ENCODE measurements at places on chromosomes 2 and 18. TPM values are rescaled to one million over a fixed set of nuclear protein-coding genes. Genes with fewer than 3 reads are reported as not detected.

Gene CREG2
- polyA plus RNA-seq, result 3.8 TPM

Gene KIF5C
- polyA plus RNA-seq, result not detected

DNA sequence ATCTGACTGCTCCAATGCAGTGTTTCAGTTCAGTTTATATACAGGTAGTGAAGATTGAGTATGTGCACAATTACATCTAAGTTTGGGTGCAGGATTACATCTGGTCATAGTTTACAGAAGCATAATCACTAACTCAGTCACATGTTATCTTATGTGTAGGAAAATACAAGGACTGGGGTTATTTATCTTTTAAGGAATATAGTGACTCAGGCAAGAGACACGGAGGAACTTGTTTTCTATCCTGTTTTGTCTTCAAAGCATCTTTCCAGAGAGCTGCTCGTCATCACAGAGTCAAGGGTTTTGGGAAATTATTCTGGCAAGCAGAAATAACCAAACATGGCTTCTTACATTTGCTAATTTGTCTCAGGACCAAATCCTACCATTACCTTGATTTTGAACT lies 1371.5 kb upstream of the TMEFF2 start:
- DNase-seq, result no peak

- no peak for DNase-seq
Measured at GRCh38 chr2:156398176-156398575, 38.0 kb upstream of the GPD2 start.

DNA sequence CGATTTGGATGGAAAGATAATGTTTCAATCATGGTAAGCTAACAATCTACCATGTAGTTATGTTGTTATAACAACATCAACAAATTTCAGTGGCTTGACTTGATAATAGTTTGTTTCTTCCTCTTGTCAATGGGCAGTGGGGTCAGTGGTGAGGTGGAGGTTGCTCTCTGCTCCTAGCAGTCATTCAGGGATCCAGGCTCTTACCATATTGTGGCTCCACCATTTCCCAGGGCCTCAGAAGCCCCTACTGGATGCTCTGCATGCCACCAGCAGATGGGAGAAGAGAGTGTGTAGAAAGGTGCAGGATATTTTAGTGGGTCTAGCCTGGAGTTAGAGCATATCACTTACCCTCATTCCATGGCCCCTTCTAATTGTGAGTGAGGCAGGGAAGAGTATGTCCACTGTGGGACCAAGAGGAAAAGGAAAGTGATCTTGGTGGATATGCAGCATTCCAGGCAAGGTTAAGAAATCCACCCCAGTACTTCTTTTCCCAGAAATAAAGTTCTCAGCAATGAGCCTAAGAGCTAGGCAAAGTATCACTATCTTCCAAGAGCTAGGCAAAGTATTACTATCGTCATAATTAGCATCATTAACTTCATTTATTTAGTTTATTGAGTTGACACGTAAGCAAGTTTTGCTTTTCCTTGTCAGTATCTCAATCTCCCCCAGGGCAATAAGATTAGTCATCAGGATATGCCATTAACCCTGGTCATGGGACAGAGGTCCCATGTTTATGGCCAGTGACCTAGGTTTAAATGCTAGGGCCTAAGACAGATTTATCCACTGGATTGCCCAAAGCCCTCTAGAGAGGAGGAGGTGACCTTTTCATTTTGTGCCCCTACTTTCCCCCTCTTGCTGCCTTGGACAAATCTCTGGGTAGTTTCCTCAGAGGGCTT lies 4.2 kb upstream of the IWS1 start:
- DNase-seq, result no peak

DNA sequence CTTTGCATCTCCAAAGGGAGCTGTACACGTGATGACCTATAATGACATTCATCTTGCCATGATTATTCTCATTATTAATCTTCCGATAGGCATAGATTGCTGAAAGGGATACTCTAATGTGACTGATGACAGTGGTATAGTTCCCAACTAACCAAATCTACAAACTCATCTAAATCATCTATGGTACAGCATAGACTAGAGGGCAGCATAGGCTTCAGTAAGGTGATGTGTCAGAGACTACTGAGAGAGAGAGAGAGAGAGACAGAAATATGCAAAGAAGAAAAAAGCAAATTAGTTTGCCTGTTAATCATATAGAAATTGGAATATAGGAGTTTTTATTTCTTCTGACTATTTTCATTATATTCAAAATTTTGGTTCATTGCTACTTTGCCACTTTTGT lies 89.3 kb downstream of the CSRNP3 start:
- no peak for DNase-seq

- DNase-seq, result no peak
Measured at GRCh38 chr2:235996419-235996818, 171.8 kb downstream of the GBX2 start.

- no peak for DNase-seq
Measured at GRCh38 chr18:60202708-60203107, 169.9 kb downstream of the MC4R start.

DNA sequence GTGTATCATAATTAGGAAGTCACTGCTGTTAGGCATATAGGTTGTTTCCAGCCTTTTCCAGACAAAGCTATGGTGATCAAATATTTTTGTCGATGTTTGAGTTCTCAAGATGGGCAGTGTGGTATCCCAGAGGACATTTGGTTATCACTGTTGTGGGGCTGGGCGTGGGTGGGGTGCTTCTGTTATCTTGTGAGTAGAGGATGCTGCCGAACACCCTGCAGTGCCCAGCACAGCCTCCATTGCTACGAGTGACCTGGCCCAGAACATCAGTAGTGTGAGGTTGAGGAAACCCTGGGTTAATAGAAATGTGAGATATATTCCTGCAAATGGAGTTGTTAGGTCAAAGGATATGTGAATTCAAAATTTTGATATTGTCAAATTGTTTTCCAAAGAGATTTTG lies 33.2 kb downstream of the ZNF236 start:
- no peak for DNase-seq

DNA sequence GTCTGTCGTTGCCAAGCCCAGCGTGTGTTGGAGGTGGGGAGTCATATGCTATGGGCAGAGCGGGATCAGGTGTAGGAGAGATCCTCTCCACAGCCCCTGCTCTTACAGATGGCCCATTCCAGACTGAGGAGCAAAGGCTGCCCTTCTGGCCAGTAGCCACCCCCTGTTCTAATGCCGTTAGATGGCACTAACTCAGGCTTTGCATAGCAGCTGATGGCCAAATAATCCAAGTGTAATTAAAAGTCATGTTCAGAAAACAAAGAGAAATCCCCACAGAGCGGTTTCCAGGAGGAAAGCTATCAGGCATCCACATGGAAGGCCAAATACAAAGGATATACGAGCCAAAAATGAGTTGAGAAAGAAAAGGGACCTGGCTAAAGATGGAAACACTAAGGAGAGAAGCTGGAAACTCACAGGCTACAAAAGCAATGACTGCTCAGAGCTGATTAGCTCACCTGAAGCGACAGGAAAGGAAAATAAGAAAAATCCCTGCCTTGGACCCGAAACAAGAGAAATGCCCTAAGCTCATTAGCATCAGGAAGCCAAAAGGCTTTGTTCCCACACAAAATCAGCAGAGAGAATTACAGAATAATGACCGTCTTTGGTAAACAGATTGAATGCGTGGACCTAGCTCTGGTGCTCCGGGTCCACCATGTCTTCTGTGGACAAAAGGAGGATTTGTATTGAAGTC lies 1002.4 kb upstream of the KLHL29 start:
- no peak for DNase-seq

DNA sequence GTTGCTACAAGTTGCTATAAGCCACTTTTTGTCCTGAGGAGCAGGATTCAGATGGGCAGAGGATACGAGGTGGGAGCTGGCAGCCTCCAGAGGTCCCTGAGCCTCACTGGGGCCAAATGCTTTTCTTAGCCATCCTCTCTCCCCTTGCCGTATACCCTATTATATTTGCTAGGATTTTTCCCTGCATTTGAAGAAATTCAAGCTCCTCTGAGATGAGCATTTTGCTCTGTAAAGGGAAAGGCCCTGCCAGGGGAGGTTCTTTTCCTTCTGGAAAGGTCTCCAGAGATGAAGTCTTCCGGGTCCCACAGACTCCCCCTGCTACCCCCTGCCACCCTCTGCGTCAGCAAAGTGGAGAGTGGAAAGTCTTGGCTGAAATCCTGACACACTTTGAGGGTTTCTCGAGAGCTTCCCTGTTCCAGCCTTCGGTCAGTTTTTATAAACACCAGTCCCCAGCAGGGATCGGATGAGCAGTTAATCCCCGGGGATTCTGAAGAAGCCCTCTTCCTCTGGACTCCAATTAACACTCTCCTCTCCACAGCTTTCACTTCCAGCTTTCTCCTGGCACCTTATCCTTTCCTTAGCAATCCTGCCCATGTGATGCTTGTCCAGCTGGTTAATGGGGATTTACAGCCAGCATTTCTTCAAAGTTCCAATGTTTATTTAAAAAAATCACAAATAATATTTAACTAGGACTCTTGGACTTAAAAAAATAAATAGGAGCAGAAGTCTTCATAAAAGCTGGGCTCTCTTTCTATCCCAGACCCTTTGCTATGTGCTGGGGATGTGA lies 13.1 kb downstream of the CYRIA start:
- no peak for DNase-seq
